ENCODE measurements at places on chromosomes 5 and 9. TPM values are rescaled to one million over a fixed set of nuclear protein-coding genes. Genes with fewer than 3 reads are reported as not detected.

The SHOC1 gene
- under 0.01 TPM for total RNA-seq

The SLC22A4 gene
- total RNA-seq, result 2.2 TPM

The ZDHHC11 gene
- total RNA-seq, result 1.2 TPM

The SLC6A7 gene
- total RNA-seq, result 0.10 TPM

The COQ4 gene
- 14.5 TPM for total RNA-seq

The TRAF1 gene
- 88.8 TPM for total RNA-seq

The BTNL9 gene
- total RNA-seq, result 0.21 TPM

The SPEF2 gene
- total RNA-seq, result 2.9 TPM

The LCN6 gene
- not detected for total RNA-seq

The FIBCD1 gene
- not detected for total RNA-seq

The KIF24 gene
- total RNA-seq, result 0.21 TPM

The KCNMB1 gene
- 1.8 TPM for total RNA-seq

The MEF2C gene
- 30.0 TPM for total RNA-seq

The SIL1 gene
- total RNA-seq, result 12.4 TPM

The ACTBL2 gene
- not detected for total RNA-seq

The CDC25C gene
- 1.2 TPM for total RNA-seq

The KIF12 gene
- total RNA-seq, result not detected

The ARL10 gene
- total RNA-seq, result 2.3 TPM

The CTSV gene
- 0.10 TPM for total RNA-seq

The PCDHB4 gene
- not detected for total RNA-seq

The FGF10 gene
- total RNA-seq, result not detected

The PCDHA4 gene
- total RNA-seq, result not detected

The PITX1 gene
- not detected for total RNA-seq

The TLR4 gene
- 59.9 TPM for total RNA-seq

The CD14 gene
- 138 TPM for total RNA-seq

The CTXN3 gene
- not detected for total RNA-seq

The LCP2 gene
- 440 TPM for total RNA-seq

The PCDHB9 gene
- 0.31 TPM for total RNA-seq

The CARTPT gene
- not detected for total RNA-seq

All from mononuclear cell (primary cell).